ENCODE measurements at places on chromosomes 7 and 10.

DNA sequence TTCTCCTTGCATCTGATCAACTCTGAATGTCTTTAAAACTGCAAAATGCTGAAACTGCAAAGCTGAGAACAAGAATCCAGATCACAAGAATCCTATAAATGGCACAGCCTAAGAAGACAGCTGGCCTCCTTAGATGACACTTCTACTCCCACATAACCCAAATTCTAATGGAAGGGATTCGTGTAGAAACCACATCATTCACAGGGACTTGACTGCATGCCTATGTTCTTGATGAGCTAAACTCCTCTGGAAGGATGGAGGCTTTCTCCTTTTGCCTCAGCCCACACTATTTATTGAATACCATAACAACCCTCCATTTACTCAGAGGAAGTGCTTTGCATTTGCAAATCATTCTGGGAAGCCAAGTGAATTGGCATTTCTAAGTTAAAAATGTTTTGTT lies 252.5 kb upstream of the VWC2 start:
- no peak for DNase-seq

- no peak for DNase-seq
Observed at GRCh38 chr7:2355705-2356008, 1.0 kb downstream of the EIF3B start.

DNA sequence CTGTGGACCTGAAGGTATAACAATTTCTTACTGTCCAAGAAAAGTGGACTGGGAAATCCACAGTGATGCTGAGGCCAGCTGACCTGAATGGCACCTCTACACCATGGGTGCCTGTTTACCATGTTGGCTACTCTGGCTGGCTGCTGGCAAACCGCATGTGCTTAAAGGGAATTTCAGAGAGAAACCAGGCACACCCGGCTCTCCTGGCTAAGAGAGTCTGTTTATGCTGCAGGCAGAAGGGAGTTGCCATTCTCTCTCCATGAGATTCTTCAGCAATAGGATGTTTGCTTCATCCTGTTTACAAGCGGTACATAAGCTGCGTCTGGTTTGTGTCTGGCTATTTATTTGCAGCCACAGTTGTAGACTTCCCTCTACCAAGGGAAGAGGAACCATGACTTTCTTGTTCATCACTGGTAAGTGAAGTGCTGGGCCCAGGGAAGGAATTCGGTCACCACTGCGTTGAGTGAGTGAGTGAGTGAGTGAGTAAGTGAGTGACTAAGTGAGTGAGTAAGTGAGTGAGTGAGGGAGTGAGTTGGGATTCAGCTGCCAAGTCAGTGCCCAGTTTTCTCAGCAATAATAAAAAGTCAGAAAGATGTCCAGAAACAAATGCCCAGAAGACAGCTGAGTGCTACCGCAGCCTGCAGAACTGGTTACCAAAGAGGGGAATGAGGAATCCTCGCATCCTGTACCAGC lies 90.4 kb downstream of the COBL start:
- no peak for DNase-seq

- no peak for DNase-seq
Observed at GRCh38 chr10:89019569-89020327, 29.1 kb downstream of the FAS start.

DNA sequence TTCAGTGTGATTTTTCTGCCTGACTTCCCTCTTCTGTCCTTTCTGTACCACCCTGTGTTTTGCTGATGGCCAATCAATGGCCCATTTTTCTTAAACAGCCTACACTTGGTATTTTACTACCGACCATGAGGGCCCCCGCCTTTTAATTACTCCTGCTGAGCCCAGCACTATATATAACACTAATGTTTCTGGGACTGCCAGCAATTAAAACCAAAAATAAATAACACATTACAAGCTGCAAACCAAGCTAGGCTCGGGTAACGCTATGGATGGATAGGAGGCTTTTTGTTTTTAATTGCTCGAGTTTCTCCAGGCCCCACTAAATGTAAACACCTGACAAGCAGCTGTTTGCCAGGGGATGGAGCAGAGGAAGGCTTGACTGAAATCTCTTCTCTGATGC lies 915.4 kb upstream of the AUTS2 start:
- no peak for DNase-seq

GRCh38 chr7:37683246-37684120 lies at the start of gene GPR141:
TSS of gene GPR141 (plus strand) at chr7:37683766. CDS start at chr7:37740394, 56,628 bp downstream.
- DNase-seq, result no peak

DNA sequence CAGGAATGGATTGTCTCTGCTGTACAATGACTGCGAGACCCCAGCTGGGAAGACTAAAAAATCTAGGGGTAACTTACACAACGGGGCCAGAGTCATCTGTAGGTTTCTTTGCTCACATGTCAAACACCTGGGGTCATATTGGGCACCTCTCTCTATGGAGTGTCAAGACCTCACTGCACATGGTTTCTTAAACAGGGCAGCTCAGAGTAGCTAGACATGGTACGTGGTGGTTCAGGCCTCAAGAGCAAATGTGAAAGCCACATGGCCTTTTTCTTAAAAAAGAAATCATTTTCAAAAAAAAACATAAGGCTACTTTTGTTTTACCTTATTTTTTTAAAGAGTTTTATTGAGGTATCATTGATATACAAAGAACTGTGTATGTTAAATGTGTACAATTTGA lies 162.2 kb upstream of the ITGB1 start:
- DNase-seq, result no peak

DNA sequence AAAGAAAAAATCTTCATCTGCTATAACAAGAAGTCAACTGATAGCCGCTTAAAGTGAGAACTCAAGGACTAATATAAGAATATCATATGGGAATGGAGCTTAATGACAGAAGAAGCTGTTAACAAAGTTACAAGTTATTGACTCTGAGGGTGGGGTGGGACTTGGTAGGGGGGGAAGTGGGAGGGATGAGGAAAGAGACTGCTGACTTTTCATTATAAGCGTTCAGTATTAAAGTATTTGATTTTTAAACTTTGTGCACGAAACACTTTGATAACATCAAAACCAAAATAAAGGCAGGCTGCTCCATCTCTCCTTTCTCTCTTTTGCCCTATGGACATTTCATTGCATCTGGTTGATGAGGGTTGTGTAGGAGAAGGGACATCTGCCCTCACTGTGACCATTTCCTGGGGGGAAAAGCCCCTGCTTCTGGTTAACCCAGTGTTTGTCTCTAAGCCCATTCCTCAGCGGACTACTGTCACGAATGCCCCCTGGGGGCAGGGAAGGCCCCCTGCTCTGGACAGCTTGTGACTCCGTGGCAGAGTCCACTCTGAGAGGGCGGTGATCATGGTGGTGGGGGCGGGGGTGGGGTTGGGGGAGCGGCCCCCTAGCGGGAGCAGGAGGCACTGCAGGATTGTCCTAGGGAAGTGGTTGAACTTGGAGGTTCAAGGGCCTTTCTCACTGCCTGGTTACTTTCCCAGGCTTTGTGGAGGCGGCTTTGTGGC lies 17.4 kb downstream of the SLC13A4 start:
- no peak for DNase-seq

- DNase-seq, result no peak
Observed at GRCh38 chr7:280461-280860, 9.5 kb upstream of the FOXL3 start.

- DNase-seq, result peak; percentile 11
Observed at GRCh38 chr7:112205343-112206237, 609 bp downstream of the DOCK4 start.

DNA sequence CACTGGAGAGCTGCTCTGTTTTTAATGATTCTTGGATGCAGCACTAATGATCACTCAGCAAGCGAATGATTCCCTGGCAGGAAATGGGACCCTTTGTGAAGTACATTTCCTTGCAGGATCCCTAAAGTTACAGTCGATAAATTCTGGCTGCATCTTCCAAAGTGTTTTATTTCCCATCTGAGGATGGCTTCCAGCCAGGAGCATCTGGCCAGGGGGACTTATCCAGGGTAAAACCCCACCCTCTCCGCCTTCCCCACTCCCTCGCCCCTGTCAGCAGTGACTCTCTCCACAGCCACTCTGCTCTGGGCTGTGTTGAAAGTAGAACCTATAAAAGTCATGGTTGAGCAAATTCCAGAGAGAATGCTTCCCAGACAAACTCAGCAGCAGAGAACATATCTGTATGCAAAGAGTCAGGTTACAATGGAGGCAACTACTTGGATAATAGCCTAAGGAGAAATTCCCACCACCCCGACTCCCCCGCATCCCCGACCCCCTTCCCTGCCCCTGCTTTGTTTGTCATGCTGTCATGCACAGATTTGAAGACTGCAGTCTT lies 111.0 kb upstream of the ANLN start:
- DNase-seq, result no peak

DNA sequence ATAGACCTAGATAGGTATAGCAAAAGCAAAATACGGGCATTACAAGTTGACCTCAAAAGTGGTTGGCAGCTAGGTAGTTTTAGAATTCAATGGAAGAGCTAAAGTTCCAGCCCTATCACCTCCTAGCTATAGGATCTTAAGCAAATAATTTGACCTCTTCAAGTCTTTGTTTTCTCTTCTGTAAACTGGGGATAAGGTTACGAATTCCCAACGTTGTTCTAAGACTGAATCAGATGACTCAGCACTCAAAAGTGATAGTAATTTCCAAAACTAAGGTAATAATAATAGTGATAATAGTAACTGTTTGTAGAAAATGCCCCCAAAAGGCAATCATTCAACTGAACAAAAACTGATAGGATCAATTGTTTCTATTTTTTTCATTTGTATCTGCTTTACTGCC lies 445.2 kb downstream of the KCNMA1 start:
- no peak for DNase-seq

DNA sequence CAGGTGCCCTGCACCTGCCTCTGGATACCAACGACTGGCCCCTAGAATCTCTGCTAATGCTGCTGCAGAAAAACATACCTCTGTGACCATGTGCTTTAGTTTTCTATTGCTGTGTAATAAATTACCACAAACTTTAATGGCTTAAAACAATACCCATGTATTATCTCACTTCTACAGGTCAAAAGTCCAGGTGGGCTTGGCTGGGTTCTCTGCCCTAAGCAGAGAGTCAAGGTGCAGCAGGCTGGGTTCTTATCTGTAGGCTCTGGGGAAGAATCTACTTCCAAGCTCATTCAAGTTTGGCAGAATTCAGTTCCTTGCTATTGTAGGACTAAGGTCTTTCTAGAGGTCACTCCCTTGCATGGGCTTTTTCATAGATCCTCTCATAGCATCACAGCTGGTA lies 52.3 kb downstream of the CCDC71L start:
- no peak for DNase-seq

Data from activated CD8-positive, alpha-beta memory T cell treated with anti-CD3 and anti-CD28 coated beads for 1 hour (primary cell).